ENCODE measurements at places on chromosomes 2 and 18.

DNA sequence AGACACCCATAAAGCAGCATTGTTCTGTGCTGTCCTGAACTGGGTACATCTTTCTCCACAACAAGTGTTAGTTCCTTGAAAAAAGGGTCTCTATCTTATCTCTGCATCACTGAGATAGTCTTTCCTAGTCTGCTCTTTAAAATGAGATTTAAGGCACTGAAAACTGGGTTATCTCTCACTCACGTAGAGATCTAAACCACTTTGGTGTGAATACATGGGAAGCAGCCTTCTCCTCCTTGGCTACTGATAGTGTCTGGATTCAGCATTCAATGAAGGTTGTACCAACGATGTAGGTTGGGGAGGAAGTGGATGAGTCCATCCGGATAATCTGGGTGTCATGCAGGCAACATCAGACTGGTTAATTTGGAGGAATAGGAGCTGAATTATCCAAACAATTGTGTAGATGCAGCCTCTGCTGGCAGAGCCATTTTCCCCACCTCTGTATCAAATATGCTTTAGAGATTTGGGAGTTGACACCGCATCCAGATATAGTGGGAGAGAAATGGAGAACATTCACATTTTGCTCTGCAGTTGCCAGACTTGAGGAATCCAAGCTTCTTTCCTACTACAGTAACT is 15.9 kb upstream of the SIX3 start:
- DNase-seq: no peak

- peak; percentile 70 for DNase-seq
Measured at GRCh38 chr2:174166261-174166660, 82.1 kb downstream of the OLA1 start.

DNA sequence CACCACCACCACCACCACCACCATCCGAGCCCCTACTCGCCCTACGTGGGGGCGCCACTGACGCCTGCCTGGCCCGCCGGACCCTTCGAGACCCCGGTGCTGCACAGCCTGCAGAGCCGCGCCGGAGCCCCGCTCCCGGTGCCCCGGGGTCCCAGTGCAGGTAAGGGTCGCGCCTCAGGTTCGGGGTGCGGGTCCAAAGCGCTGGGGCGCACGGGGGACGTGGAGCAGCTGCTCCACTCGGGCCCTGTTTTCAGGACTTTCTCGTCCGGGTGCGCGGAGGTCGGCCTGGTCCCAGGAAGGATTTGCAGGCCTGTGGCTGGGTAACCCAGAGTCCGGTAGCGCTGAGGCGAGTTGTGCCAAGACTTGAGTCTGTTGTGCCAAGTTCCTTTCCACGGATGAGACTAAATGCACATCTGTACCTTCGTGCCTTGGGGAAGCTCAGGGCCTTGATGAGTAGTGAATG is 2.8 kb downstream of the GATA6 start:
- DNase-seq: no peak

- no peak for DNase-seq
Measured at GRCh38 chr2:137991078-137991477, 26.8 kb downstream of the HNMT start.

DNA sequence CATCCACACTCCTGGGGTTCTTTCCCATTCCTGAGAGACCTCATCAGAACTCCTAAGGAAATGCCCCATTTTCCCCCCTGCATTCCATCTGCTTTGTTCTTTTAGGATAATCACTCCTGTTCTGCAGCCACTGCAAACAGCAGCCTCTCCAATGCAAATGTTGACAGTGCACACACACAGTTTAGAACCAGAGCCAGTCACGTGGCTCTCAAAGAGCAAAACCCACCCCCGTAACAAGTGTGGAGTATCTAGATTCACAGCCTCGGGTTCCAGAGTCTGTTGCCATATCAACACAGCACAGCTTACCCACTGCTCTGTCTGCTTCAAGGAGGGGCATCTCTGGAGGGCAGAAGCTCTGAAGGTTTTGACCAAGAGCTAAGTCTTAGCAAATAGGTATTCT is 180.0 kb downstream of the NAPG start:
- no peak for DNase-seq

GRCh38 chr2:82412021-82412420 is 2047.1 kb downstream of the SUCLG1 start:
- no peak for DNase-seq

DNA sequence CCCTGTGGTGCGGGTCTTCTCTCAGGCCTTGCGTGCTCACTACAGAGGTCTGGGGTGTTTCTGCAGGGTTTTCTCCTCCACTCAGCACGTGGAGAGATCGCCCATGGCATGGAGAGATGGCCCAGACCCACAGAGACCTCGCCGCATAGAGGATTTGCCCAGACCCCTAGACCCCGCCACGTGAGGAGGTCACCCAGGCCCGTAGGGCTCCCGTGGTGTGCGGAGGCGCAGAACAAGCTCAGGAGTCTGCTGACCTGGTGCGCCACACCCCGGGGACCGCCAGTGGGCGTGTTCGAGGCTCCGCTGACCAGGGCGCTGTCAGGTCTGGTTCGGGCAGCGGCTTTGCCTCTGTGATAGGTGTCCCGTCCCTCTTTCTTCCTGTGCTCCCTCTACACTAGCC is 64.5 kb downstream of the ADI1 start:
- no peak for DNase-seq

DNA sequence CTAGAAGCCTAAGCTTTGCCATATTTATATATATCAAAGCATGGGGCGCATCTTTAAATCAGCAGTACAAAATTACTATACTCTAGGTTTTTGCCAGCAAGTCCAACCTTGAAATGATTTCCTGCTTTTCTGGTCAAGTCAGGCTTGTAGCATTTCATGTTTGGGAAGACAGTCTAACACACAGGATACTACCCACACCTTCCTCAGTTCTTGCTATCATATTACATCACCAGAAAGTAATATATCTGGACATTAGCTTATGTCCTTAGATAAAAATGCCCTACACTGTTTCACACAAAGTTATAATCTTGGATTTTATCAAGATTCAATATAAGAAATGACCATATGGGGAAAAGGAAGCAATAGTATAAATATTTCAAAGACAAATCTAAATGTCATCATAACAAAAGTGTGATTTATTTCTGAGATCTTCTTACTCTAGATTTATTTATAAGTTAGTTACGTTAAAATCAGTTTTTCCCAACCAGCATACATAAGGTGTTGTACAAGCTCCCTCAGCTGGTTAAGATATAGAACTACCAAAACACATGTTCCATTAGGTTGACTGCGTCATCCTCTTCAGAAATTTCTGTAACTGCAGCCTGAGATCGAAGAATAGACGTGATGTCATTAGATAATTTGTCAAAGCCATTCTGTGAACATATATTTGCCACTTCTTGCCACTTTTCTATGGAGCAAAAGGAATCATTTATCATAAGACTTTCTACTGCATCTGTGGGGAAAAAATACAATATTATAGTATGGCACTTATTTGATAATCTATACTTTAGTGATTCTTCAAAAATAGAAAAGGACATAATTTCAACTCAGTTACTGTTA is 56.6 kb downstream of the CLHC1 start:
- peak; percentile 69 for DNase-seq

GRCh38 chr2:1552611-1553010 is 139.3 kb downstream of the TPO start:
- no peak for DNase-seq

GRCh38 chr18:56298935-56299334 is 339.5 kb downstream of the TXNL1 start:
- peak; percentile 80 for DNase-seq

DNA sequence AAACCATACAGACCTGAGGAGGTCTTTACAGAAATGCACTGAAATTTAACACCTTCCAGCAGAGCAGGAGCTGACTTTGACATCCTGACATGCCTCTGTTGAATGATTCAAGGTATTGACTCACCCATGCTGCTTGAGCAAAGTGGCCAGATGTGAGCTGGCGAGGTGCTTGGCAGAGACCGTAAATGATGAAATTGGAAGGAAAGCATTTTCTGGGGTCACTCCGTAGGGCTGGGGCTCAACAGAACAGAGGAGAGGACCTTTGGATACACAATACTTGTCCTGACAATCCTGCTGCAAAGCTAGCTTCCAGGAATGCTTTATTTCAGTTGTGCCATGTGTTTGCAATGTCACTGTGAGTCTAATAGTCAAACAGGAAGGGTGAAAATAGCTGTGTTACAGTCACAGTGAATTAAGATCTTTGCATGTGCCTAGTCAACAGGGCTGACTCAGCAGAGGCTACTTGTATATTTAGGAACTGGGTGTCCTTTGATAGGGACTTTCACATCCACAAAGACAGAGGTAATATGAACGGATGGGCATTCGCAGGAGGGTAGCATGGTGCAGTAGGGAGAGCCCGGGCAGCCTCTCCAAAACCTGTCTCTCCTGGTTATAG is 31.6 kb upstream of the NCK2 start:
- peak; percentile 91 for DNase-seq

- no peak for DNase-seq
Measured at GRCh38 chr2:116467243-116467642, 1347.2 kb upstream of the DDX18 start.

- DNase-seq: no peak
Measured at GRCh38 chr2:13543550-13543949, 826.8 kb downstream of the TRIB2 start.

DNA sequence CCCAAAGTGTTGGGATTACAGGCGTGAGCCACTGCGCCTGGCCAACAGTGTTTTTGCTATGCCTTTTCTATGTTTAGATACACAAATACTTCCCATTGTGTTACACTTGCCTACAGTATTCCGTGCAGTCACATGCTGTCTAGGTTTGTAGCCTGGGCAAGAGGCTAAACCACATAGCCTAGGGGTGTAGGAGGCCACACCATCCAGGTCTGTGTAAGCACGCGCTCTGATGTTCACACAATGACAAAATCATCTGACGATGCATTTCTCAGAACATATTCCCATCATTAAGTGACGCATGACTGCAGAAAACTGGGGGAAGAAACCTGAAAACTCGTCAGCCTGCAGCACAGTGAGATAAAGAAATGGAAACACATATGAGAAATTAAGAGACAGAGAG is 46.1 kb upstream of the TWIST2 start:
- DNase-seq: no peak

- no peak for DNase-seq
Measured at GRCh38 chr2:4903656-4904348, 788.4 kb upstream of the SOX11 start.

DNA sequence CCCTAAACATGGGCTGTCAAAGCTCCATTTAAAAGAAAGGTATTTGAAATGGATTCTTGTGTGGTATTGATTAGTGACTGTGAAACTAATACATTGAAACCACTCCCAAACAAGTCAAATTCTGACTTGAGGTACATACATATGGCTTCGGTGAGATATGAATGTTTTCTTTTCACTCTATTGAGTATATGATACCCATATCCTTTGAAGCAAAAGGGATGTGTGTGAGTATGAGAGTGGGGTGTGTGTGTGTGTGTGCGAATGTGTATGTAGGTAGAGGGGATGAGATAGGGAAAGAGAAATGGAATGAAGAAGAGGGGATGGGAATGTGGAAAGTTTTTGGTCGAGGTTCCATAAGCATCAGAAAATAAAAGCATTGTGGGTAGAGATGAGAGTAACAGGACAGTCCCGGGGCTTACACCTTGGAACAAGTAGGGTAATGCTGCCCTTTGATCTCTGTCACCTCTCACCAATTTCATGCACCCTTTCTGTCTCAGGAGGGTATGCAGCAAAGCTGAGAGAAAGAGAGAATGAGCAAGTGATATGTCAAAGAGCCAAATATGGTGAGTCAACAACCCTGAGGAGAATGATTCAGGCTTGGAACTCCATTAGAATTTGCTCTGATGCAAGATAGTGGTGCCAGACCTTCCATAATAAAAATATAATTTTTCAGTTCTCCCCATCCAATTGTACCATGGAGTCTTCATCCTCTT is 64.0 kb upstream of the ZEB2 start:
- peak; percentile 86 for DNase-seq

DNA sequence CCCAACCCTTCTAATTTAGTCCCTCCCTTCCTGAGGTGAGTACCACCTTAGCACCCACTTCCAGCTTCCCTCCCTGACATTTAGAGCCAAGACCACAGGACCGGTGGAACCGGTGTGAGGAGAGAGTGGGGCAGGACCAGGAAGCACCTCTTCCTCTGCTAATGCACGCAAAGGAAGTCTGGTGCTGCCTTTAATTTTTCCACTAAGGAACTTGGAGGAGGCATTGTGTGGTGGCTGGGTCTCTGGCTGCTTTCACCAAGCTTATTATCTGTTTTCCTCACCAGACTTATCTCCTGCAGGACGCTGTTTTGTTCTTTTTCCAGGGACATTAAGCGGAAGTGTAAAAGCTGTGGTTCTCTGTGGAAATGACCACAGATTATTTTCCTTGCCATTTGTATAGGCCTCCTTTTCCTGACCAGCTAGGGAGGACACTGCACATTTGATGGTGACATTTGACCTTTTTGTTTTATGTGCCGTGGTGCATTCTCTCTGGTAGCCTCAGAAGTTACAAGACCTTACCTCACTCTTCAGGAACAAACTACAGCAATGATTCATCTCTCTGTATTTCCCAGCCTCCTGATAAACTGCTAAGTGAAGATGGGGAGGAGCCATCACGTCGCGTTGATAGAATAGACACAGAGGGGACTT is 39.8 kb upstream of the SPTBN1 start:
- DNase-seq: peak; percentile 84

- DNase-seq: no peak
Measured at GRCh38 chr2:60316381-60317033, 236.9 kb downstream of the BCL11A start.

GRCh38 chr18:76396792-76397191 is 98.2 kb downstream of the ZNF516 start:
- DNase-seq: no peak

- DNase-seq: no peak
Measured at GRCh38 chr2:143891879-143892308, 628.0 kb downstream of the ZEB2 start.

DNA sequence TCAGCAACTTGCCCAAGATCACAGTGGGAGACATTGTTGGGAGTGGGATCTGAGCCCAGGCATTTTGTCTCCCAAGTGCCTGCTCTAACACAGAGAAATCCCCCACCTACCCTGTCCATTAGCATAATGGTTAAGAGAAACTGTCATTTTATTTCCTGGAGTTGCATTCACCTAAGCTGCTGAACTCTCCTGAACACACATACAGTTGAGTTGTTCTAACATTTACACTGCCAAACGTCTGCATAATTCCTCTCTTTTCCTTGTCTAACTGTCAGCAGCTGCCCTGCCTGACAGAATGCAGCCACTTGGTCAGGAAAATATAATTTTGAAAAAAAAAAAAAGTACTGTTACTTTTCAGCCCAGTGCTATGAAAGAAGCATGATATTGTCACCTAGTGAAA is 396.3 kb upstream of the PIK3C3 start:
- DNase-seq: no peak

- peak; percentile 54 for DNase-seq
Measured at GRCh38 chr2:143514413-143514812, 385.2 kb downstream of the ARHGAP15 start.

GRCh38 chr2:41933585-41934320 is 114.1 kb upstream of the PKDCC start:
- DNase-seq: peak; percentile 58

DNA sequence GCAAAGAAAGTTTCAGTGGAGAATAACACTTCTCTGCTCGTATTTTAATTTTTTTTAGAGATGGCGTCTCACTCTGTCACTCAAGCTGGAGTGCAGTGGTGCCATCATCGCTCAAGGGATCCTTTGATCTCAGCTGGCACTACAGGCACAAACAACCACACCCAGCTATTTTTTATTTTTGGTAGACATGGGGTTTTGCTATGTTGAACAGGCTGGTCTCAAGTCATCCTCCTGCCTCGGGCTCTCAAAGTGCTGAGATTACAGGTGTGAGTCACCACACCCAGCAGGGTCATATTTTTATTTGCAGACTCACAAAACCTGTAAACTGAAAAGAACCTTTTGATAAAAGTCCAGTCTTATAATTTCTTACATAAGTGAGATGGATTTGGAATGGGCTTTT is 2.6 kb downstream of the TRAK2 start:
- peak; percentile 76 for DNase-seq

- DNase-seq: no peak
Measured at GRCh38 chr2:30758191-30758651, 49.0 kb downstream of the CAPN13 start.
